Activated T-helper 1 cell treated with anti-CD3 and anti-CD28 coated beads, Interleukin-12 subunit alpha, Interleukin-12 subunit beta, Interleukin-2, Interleukin-4 antibody, amounts not matched to agents 30 ng/mL and 10 ng/mL and 1 ng/mL, durations not matched to agents 14 hours and 24 hours and 36 hours (primary cell): ENCODE measurements at places on chromosomes 7 and 10. TPM values are rescaled to one million over a fixed set of nuclear protein-coding genes. Genes with fewer than 3 reads are reported as not detected.

The HHEX gene
- 0.16 and 0.32 TPM in 2 replicates for total RNA-seq

DNA sequence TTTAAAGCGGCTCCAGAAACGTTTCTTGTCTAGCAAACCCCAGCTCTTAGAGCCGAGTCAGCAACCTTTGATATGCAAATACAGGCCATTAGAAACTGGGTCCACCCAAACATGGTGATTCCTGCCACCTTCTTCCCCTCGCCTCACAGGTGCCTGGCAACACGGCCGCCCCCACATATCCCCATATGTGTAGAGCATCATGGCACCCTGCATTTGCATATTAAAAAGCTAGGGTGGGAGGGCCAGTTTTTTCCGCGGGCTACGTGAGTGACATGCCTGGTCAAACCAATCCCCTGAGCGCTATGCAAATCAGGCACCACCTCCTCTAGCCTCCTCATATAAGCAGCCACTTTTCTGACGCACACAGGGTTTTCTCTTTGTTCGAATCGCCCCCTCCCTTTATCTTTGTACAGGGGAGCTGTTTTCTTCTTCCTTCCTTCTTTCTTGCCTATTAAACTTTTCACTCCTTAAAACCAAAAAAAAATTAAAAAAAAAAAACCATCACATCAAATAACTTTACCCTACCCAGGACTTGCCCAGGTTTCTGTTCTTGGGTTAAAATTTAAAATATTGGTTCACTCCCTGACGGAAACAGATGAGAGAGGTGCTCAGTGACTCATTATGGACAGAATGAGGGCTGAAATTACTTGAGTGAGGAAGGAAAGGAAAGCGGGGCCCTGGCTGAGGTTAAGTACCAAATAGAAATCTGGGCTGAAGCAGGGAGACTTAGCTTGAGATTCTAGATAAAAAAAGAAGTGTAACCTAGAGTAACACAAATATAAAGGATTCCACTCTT, 59.8 kb downstream of the COA1 start:
- peak; percentile 29 for DNase-seq

GRCh38 chr10:3763852-3764625, 21.0 kb downstream of the KLF6 start:
- no peak for DNase-seq

DNA sequence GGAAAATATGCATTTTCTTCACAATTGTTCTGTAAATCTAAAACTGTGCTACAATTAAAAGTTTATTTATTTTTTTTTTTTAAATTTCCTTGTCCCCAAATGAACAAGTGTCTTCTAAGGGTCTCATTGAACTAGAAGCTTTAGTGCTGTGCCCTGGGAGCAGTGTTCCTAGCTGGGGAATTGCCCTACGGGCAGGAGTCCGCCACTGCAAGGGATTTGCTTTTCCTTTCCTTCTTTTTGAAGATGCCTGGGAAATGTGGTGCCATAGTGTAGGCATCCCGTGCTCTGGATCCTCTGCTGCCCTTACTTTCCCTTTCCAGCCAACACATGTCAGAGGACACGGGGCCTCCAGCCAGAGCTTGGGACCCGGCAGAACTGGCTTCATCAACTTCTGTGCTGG, 177.1 kb upstream of the CTBP2 start:
- no peak for DNase-seq

DNA sequence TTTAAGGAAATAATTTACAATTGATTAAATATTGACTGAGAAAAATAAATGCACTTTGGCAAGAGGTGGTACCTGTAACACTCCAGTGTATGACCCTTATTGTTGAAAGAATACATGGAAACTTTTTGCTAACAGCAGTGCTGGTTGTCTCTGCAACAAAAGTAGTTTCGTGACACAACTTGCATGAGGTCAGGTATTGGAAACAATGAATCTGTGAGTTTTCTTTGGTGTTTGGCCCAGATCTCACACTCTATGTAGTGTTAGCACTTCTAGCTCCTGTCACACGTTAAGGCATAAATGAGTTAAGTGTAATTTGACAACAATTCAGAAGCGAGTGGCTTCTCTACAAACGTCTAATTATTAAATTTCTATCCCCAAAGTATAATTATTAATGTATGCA, 137.7 kb upstream of the MDFIC start:
- no peak for DNase-seq

- DNase-seq: no peak
These were observed 515 bp upstream of the SLC4A2 start for GRCh38 chr7:151058781-151059366.

- DNase-seq: no peak
These were observed 3.5 kb downstream of the SH2D4B start for GRCh38 chr10:80540981-80541750.

DNA sequence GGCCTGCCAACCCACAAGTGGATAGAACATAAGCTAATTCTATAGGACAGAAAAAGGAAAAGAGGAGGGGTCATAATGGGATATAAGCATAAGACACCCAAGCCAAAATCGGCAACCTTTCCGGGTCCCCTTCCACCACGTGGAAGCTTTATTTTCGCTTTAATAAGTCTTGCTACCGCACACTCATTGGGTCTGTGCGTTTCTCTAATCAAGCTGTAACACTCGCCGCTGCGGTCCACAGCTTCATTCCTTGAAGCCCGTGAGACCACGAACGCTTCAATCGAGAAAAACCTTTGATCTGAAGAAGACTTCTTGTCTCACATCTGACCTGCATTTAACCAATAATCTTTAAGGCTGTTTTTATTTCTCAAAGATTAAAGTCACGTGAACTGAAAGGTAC, 35.8 kb upstream of the HECW1 start:
- DNase-seq: no peak
